ENCODE measurements at places on chromosomes 4 and X.

GRCh38 chr4:156830351-156830750 lies 141.2 kb downstream of the PDGFC start:
- DNase-seq = no peak

DNA sequence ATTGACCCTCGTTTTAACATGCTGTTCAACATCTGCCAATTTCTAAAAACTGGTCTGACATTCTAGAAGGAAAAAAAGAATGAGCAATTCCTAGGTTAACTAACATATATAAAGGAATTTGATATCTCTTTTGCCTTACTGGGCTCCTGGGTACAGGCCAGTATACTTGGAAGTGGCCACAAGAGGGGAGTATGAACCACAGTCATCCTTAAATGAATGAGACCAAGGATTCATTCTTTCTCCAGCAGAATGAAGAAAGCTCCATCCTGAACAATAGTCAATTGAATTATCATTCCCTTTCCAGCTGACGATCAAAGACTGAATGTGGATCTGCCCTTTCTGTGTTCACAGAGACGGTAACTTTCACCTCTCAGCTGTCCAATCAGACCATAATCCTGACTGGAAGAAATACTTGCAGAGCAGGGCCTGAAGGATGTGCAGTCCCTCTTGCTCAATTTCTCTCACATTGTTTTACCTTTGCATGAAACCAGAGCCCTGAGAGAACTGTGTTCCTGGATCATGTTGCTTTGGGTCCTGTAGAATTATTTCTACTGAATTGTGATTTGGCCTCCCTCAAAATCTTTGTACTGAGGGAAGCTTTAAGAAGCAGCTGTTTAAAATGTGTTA lies 14.8 kb upstream of the SPARCL1 start:
- DNase-seq = no peak

DNA sequence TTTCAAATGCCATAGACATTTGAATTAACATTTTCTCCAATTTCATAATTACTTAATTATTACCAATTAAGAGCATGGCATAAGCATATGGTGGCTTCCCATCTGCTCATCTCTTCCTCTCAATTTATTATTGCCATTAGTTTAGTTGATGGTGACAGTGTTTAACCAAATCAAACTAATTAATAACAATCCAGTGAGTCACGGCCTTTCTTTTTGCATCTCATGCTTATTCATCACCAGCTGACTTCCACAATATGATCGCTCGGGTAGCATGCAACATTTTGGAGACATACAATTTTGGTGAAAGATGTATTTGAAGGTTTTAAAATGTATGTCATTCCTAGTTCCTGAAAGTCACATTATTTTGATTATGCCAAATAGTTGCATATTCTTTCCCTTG lies 172.8 kb upstream of the TACR3 start:
- no peak for DNase-seq

- no peak for DNase-seq
Observed at GRCh38 chrX:23819385-23820234, 36.6 kb downstream of the SAT1 start.

- no peak for DNase-seq
Observed at GRCh38 chrX:128717635-128718578, 665.7 kb upstream of the ACTRT1 start.

GRCh38 chr4:73251384-73251783 lies 7.2 kb downstream of the ANKRD17 start:
- no peak for DNase-seq

DNA sequence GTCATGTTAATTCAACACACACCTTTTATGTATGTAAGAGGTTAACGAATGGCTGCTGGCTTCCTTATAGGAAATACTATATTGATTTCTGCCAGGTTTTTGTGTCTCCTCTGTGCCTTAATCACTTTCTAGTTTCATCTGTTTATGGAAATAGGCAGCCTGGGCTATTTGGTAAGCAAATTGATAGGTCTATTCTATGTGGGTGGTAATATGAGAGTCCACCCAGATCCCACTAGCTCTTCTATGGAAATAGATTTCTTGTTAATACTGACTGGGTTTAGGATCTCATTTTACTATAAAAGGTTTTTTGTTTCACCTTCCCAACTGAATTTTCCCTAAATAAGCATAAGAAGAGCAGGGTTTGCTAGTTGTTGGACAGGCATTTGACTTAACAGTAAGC lies 4.1 kb downstream of the BMX start:
- no peak for DNase-seq

DNA sequence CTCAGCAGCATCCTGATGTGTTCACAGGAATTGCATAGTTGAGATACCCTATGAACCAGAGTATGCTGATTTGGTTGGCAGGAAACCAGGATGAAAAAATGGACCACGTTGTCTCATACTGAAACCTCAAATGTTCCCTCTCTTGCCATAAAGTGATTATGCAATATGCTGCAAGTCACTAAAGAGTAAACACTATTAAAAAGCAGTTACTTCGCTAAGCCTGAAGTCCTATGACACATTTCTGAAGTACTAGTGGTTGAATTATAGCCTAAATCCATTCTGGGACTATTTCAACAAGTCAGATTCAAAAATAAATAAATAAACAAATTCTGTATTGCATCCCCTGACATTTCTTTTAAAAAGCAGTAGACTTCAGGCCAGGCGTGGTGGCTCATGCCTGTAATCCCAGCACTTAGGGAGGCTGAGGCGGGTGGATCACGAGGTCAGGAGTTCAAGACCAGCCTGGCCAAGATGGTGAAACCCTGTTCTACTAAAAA lies 106.0 kb upstream of the NAP1L5 start:
- DNase-seq = no peak

DNA sequence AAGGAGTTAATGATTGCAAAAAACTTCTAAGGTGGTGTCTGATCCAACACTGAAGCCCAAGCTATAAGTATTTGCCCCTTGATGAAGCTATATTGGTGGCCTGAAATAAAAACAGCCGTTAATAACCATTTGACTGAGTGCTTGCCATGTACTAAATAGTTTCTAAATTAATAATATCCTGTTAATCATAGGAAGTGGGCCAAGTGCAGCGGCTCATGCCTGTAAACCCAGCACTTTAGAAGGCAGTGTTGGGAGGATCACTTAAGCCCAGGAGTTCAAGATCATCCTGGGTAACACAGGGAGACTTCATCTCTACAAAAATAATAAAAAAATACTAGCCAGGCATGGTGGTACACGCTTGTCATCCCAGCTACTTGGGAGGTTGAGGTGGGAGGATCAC lies 8.3 kb downstream of the NDP start:
- no peak for DNase-seq

GRCh38 chrX:10118530-10118929 lies 38.2 kb upstream of the CLCN4 start:
- no peak for DNase-seq

DNA sequence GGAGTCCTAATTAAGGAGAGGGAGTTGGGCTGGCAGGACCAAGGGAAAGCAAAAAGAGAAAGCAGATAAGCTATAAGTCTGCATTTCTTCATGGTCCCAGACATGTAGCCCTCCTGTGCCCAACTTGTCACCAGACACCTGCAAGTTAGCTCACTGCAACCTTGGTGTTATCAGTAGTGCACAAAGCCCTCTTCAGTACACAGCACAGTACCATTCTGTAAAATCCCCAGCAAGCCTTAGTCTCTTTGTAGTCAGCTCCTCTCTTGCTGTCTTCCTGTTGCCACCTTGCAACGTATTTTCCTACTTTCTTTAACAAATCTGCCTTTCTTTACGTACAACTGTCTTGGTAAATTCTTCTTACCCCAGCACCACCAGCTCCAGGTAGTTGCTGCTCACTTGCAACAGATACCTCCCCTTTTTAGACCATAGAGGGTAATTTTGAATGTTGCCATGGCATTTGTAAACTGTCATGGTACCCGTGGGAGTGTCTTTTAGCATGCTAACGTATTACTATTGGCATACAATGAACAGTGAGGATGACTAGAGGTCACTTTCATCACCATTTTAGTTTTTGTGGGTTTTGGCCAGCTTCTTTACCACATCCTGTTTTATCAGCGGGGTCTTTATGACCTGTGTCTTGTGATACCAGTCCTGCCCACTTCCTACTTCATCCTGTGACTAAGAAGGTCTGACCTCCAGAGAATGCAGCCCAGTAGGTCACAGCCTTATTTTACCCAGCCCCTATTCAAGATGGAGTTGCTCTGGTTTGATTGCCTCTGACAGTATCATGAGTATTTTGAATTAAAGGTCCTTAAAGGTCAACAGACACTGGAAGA lies 28.3 kb upstream of the AP1S2 start:
- no peak for DNase-seq

GRCh38 chr4:162793571-162793970 lies 373.1 kb downstream of the NAF1 start:
- DNase-seq = no peak

DNA sequence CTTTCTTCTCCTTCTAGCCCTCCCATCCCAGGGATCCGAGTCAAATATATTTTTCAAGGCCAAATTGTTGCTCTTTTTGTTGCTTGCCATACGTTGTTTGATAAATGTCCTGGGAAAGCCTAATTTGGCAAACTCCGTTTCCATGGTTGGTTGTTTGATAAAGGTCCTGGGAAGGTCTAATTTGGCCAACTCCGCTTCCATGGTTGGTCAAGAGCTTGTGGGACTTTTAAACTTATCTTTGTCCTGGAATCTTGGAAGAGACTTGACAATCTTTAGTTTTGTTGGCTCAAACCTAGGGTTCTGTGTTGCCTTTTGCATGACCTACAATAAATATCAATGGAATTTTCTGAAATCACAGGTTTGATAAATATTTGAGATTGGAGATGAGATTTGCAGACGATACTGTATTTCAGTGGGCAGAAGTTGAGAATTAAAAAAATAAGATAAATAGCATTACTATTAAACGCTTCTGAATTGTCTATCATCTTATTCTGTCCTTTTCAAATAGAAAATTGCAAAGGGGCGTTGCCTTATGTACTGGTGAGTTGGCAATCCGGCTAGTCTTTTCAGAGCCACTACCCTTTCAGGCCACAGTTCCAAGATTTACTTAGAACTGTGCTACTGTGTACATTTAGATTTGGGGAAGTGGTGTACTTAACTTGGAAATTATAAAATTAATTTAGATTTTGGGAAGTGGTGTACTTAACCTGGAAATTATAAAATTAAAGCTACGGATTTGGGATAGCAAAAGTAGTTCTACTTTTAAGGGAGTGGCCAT lies 804 bp downstream of the OSTC start:
- DNase-seq = no peak

DNA sequence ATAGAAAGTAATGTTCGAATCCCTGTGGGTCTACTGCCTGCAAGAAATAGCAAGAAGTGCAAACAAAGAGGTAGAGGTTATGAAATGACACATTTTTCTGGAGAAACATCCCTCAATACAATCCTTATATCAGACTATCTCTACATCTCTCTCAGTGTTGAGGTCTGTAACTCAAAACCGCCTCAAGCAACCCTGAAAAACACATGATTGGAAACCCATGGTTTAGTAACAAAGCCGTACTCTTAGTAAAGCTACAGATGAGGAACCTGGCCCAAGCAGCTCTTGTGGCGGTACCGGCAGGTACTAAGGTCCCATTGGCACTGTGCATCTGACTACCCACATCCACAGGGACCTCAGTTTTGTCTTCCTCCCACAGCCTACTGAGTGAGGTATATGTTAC lies 53.9 kb downstream of the IRF2 start:
- DNase-seq = no peak

- no peak for DNase-seq
Observed at GRCh38 chrX:142663330-142664095, 362.2 kb upstream of the SPANXN4 start.

- no peak for DNase-seq
Observed at GRCh38 chr4:169184236-169184635, 86.5 kb downstream of the SH3RF1 start.
